ENCODE measurements at places on chromosomes 6 and 20. TPM values are rescaled to one million over a fixed set of nuclear protein-coding genes. Genes with fewer than 3 reads are reported as not detected.

GRCh38 chr6:19432966-19433498, 404.1 kb upstream of the ID4 start:
- no peak for DNase-seq

- DNase-seq: no peak
Measured at GRCh38 chr20:8215361-8215781, 83.3 kb downstream of the PLCB1 start.

DNA sequence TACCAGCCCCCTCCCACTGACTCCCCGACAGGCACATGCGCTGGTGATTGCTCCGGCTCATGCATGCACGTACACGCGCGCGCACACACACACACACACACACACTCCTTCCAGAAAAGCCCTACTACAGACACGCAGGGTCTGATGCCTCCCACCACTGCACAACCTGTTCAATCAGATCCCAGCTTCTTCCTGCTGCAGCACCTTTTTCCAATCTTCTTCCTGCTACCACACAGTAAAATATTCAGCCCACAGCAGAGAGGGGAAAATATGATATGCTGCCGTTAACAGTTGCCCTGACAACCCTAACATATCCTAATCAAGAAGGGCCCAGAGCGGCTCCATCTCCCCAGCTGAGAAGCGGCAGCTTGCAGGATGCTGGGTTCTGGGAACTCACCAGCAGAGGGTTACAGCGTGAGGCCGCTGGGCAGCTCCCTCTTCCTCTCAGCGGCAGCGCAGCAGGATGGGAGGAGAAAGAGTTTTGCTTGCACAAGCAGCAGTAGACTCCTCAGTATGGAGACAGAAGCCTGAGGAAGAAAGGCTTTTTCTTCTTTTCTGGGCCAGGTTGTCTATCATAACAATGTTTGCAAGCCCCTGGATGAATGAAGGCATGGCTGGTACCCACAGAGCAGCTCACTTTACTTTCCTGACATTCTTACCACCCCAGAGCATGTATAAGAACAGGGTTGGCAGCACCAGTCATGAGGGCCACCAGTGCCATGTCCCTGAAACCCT, 23.9 kb downstream of the MAP7 start:
- DNase-seq: no peak

DNA sequence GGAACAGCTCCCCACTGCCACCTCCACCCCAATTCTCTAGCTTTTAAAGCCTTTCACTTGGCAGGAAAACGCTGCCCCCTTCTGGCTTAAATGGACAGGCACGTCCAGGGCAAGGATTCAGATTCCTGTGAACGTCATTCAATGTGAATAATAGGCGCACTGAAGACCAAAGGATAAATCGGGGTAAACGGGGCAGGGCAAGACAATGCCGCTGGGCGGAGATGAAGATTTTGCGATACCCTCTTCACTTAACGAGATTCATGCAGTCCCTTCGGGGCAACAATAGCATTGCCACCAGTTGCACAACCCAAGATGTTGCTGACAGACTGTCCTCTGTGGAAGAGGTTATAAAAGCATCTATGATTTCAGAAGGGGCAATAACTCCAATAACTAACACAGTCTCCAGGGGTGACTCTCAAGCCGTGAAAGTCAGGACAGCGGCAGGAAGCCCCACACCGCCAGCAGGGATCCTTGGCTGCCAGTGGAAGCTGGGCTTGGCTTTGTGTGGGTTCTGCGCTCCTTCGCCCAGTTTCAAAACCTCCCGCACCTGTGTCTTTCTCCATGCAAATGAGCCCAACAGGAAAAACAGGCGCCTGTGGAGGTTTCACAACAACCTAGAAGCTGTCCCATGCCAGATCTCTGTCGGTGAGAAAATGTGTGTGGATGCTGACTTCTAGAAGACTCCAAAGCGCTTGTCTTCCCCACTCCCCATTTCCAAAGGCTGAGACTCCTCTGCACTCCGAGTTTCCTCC, 291.8 kb downstream of the BMP7 start:
- no peak for DNase-seq

GRCh38 chr6:91822581-91822980, 1235.7 kb upstream of the MAP3K7 start:
- no peak for DNase-seq

DNA sequence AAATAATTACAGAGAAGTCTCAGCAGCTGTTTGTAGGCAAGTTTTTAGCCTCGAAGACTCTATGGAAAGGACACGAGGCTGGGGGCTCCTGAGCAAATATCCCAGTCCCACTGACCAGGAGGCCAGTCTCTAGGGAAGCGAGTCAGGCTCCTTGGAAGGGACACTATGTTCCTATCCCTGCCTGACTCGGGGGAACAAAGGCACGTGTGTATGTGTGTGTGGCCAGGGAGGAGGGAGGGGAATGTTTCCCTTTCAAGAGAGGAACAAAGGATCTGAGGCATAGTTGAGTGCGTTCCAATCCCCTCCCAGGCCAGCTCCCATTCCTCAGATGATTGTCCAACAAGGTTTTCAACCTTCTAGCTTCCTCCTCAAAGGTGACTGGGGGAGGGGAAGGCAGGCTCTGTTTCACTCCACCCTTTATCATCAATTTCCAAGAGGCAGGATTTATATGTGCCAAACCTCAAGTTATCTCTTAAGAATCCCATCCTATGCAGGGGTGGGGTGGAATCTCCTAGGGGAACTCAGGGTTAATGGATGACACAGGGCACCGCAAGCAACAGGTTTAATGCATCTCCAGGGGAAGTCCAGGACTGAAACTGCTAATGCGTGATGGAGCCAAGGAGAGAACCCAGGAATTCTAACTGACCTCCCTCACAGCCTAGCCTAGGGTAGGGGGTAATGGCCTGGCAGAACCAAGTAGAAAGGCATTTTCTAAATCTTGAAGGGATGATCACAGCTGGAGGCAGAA, 9.9 kb downstream of the BCL2L1 start:
- peak; percentile 97 for DNase-seq

DNA sequence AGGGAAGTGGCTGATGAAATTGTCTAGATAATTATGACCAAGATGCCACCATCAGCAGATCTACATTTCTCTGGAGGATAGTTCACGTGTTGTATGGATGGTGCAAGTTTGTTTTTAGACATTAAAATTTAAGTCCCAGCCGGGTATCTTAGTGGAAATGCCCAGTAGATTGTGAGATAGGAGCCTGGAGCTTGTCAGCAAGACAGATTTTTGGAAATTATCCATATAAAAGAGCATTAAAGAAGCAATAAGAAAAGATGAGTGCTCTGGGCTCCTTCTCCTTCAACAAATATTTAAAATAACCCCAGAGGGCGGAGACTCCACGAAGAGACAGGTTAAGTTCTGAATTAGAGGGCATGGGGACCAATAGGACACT, 47.6 kb upstream of the SMLR1 start:
- no peak for DNase-seq

DNA sequence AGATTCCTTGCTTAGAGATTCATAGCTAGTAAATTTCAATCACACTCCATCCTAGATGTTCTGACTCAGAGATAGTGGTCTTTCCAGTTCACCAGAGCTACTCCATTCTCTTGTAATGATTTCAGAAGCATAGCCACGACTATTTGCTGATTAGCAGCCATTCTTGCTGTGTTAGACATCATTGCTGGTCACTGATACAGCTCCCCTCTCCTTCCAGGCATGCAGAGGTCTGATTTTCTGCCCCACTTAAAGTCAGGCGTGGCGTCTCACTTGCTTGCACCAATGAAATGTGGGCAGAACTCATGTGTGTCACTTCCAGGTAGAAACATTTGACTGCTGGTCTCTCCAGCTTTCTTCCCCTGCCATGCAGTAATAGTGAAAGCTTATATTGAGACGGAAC, 168.9 kb upstream of the JARID2 start:
- no peak for DNase-seq

DNA sequence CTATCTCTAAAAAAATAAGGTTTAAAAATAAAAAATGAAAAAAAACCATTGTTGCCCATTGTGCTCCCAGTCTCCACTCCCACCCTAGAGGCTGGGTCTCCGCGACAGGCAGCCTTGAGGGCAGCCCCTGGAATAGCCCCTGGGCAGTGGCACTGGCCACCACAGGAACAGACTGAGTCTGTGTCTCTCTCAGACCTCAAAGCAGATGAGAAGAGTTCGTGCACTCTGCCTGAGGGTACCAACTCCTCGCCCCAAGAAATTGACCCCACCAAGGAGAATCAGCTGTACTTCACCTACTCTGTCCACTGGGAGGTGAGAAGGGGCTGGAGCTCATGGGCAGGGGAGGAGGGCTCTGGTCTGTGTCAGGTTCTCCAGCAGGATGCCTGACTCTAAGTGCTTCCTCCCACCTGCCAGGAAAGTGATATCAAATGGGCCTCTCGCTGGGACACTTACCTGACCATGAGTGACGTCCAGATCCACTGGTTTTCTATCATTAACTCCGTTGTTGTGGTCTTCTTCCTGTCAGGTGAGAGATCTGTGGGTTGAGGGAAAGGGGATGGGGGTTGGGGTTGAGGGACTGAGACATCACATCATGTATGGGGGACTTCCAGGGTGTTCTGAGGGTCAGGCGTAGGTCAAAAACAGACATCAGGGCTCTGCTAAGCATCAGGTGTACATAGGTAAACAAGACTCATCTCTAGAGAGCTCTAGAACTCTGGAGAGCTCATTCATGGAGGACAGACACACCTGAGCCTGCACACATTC, 35.6 kb downstream of the TM9SF4 start:
- DNase-seq: no peak

The ZBTB24 gene
- 5.8 TPM for total RNA-seq

The BMP2 gene
- 7.6 TPM for total RNA-seq

The KCNB1 gene
- total RNA-seq: 49.4 TPM

The OOEP gene
- total RNA-seq: not detected

The CST1 gene
- total RNA-seq: not detected

The RAET1L gene
- not detected for total RNA-seq

The GMPR gene
- total RNA-seq: 32.8 TPM

The CDSN gene
- not detected for total RNA-seq

All from esophagus muscularis mucosa (tissue), 4 donors.